Activated CD8-positive, alpha-beta T cell treated with anti-CD3 and anti-CD28 coated beads, Interleukin-2, amount 10 ng/mL, durations not matched to agents 7 days and 5 days (primary cell): ENCODE measurements at places on chromosomes 1 and 21.

DNA sequence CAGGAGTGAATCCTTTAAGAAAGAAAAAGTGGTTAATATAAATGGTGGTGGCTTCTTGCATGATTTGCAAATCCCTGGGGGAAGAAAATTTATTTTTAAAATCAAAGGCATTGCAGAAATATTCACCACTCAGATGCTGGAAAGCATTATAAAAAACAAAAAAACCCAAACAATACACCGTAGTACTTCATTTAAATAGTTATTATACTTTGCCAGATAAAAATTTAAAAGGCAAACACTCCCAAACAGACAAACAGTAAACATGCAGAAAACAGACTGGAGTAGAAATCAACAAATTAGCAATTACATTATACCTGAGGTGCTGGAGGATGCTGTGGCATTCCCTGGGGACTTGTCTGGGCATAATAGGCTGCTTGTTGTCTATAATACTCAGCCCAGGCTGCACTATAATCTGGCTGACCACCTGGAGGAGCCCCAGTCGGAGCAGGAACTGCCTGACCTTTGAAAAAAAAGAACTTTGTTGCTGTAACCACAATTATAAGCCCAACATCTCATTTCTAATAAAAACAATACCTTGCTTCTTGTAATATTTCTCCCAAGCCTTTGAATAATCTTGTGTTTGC, 29.9 kb downstream of the FUBP1 start:
- no peak for DNase-seq

DNA sequence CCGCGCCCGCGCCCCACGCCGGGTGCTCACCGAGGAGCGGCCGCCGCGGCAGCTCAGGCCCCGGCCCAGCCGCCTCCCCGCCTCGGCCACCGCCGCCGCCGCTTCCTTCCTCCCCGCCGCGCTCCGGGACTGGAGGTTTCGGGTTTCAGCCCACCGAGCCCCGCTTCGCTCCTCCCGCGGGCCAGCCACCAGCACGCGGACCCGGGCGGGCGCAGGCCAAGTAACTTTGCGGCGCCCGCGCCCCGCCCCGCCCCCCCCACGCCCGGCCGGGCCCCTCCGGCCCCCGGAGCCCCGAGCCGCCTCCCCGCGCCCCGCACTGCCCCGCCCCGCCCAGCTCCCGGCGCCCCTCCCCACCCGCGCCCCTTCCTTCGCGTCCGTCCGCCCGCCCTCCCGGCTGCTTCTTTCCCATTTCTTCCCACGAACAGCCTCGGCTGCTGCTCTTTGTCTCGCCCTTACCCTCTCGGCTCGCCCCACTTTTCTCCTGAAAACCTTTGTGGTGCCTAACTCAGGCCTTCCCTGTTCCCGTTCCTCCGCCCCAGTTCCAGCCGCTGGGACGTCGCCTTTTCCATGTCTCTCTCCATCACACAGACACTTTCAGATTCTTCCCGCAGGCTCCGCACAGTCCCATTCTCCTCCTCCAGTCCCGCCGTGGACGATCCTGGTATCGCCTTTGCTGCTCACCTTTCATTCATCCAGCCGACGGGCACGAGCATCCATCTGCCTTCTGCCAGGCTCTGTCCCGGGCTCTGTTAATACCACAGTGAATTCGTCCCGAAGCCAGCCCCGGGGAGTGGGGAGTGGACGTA, at the start of gene GPR161:
GPR161 (minus strand) TSS at position 222 of the 806 bp plus-strand sequence. CDS start 32,080 bp downstream, outside the sequence.
- no peak for DNase-seq

- DNase-seq, result no peak
These were observed 15.5 kb downstream of the CNIH3 start for GRCh38 chr1:224631462-224632115.

DNA sequence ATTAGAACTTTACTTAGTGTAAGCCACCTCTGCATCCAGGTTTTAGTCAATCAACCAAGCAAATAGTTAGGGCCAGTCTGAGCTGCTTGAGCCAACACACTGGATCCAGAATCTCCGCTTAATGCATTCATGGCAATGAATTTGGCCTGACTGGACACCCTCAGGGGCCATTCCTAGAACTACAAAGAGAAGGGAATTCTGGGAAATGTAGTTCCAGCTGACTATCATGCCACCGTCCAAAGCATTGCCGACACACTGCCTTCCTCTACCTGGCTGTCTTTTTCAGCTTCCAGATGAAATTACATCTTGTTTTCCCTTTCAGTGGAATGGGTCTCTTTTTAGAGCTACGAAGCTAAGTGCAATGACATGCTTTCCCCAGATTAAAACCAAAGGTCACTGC, 163.0 kb upstream of the IGSF21 start:
- no peak for DNase-seq

DNA sequence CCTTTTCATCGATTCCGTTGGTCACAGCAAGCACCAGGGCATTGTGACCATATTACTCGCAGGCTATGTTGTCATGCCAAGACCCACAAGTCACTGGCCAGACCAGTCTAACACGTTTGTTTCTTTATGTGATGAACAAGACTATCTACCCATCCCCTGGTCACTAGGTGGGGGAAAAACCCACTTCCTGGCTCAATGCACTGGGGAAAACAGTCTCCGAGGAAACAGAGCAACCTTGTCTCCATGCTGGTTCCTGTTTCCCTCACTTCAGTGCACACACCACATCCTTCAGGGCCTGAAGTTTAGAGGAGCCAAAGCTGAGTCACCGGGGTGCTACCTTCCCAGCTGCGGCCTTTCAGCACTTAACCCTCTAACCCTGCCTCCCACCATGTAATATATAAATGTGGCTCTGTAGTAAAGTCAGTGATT, 20.9 kb downstream of the ERICH3 start:
- no peak for DNase-seq

GRCh38 chr21:26491663-26492062, 81.4 kb downstream of the CYYR1 start:
- no peak for DNase-seq

DNA sequence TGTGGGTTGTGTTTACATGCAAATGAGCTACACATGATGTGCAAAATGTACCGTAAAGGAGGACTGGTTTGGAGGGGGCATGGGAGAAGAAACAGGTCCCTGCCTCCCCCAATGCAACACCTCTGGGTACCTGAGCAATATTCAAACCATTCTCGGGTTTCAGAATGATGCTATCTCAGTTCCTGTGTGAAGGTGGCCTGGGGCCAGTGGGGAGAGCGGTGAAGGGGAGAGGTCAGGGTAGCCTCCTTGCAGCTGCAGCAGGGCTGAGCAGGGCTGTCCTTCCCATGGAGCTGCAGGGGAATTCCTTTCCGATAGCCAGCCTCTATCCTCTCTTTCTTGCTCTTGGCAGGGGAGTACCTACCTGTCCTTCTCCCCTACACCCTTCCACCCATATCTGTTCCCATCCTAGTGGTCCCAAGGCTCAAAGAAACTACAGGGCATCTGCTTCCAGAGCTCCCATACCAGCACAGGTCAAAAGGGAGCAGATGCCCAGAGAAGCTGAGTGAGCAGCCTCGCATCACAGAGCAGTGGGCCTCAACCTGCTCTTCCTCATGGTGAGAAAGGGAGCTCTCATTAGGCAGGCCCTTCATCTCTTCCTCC, 11.9 kb downstream of the MEF2D start:
- DNase-seq, result peak; percentile 57

DNA sequence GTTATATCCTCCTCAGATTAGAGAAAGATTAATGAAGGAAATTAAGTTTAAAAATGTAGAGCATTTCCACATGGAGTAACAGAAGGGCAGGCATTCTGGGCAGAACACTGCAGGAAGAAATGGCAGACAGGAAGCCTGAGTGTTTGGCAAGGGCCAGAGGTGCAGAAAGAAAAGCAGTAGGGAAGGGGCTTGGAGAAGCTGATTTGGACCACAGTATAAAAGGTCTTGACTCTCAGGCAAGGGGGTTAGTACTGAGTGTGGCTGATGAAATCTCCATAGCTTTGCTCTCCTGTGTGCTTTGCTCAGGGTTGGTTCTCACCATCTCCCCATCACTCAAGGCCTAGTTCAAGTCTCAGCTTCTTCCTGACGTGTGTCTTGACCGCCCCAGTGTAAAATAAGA, 80.2 kb downstream of the SLC45A1 start:
- DNase-seq, result no peak

DNA sequence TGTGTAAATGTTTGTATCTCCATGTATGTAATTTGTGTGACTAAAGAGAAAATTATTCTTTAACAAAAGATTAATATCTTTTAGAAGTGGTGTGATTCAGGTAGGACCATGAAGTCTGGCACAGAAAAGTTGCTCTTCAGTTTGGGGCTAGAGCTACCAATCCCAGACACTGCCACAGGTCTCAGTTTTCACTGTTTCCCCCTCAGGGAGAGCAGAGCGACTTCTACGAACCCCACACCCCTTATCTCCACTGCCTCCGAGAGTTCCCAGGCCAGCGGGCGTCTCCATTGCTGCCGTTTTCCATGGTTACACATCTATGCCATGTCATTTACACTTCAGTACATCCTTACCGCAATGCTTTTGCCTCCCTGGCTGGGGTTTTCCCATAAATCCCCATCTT, 93.0 kb upstream of the SMYD2 start:
- DNase-seq, result no peak

DNA sequence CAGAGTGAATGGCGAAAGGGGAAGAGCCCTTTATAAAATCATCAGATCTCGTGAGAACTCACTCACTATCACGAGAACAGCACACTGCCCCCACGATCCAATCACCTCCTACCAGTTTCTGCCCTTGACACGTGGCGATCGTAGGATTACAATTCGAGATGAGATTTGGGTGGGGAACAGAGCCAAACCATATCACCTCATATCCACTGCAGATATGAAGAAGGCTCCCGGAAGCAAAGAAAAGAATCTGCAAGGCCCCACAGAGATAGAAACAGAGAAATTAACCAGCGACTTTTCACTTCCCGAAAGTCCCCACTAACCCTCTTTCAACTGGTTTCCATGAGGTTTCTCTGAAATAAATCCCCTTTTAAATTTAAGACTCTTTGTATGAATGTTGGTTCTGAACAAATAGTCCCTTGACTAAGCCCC, 86.2 kb upstream of the IRF2BP2 start:
- DNase-seq, result no peak

- no peak for DNase-seq
These were observed 178.8 kb downstream of the FGGY start for GRCh38 chr1:59475737-59476136.

DNA sequence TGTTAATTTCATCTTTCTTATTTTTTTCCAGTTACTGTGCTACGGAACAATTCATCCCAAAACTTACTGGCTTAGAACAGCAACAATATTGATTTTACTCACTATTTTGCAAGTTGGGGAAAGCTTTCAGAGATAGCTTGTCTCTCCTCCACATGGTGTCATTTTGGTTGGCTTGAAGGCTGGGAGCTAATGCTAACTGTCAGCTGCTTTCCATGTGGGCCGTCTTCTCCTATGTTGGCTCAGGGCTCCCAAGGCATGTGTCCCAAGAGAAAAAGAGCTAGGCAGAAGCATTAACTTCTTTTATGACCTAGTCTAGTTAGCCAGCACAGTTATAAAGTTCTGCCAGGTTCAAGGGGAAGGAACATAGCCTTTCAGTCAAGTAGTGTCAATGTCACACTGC, 33.9 kb upstream of the CASQ2 start:
- no peak for DNase-seq

- peak; percentile 17 for DNase-seq
These were observed 16.7 kb upstream of the COL6A2 start for GRCh38 chr21:46081022-46081861.
